ENCODE measurements at places on chromosomes 3 and 15. TPM values are rescaled to one million over a fixed set of nuclear protein-coding genes. Genes with fewer than 3 reads are reported as not detected.

The NISCH gene
- total RNA-seq, result 84.4 TPM

The IQCH gene
- 10.0 TPM for total RNA-seq

DNA sequence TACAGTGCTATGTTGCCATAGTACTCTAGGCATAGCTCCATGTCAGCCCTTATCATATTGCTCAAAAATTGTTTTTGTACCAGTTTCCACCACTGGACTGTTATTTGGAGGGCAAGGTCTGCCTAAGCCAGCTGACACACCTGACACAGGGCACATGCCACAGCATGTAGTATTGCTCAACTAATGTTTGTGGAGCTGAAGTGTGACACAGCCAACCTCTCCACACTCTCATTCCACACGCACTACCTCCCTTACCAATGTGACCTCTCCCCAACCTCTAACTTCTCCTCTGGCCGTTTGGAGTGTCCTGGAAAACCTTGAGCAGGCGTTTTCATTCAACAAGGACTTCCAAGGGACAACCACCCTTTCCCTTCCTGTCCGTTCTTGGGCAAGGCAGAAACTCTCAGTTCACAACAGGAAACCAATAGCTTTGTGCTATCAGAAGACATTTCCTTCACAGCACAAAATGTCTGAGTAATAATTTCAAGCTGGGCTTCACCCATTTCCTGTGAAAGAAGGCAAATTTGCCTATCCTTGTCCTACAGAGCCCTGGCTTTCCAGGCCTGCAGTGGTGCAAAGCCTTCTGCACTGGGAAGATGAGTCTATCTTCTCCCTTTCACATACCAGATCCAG, 38.4 kb downstream of the TLNRD1 start:
- no peaks in the 10 kb centered on the region for H3K27me3 ChIP-seq
- H3K27ac ChIP-seq, result no peak overlapping the region
- no peaks in the 10 kb centered on the region for H3K36me3 ChIP-seq
- no peaks in the 10 kb centered on the region for H3K4me1 ChIP-seq
- H3K4me3 ChIP-seq, result no peak overlapping the region

DNA sequence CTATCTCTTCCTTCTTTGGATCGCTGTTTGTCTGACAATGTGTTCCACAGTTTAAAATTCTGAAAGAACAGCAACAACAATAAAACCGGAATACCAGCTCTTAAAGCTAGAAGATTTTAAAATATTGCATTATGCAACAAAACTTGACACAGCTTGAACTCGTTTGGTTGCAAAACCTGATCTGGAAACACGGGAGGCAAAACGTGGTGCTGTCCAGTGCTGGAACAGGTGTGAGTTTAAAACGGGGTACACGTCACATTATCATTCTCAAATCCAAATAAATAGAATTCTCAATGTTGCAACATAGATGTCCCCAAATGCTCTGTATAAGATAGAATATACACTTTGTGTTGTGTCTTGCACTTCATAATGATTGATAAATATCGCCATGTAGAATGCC, 110.9 kb upstream of the LYSMD4 start:
- H3K27ac ChIP-seq, result no peak overlapping the region
- no peaks in the 10 kb centered on the region for H3K36me3 ChIP-seq
- H3K4me3 ChIP-seq, result no peak overlapping the region
- no peaks in the 10 kb centered on the region for H3K4me1 ChIP-seq
- no peak for DNase-seq

DNA sequence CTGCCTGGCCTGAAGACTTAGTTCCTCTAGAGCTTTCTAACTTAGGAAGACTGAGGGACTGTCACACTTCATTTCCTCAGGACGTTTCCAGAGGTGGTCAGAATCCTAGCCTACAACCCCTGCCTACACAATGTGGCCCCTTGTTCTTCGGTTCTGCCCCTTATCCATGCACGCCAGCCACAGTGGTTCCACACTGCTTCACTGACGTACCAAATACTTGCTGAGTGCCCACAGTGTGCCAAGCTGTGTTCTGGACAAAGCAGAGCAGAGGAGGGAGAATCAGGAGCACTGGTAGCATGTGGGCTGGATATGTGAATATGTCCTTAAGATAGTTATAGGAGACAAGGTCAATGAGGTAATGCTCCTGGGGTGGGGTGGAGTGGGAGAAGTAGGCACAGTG, 70.5 kb upstream of the SAMMSON start:
- H3K27me3 ChIP-seq, result no peaks in the 10 kb centered on the region
- no peak overlapping the region for H3K27ac ChIP-seq
- no peak overlapping the region for H3K4me3 ChIP-seq
- no peaks in the 10 kb centered on the region for H3K36me3 ChIP-seq

Measured in thyroid gland (tissue), 4 donors.